Fibroblast of gingiva (primary cell): ENCODE measurements at places on chromosomes 12 and 14.
A peak's percentile ranks its signal among the peaks of the same experiment; 100 is the strongest.

DNA sequence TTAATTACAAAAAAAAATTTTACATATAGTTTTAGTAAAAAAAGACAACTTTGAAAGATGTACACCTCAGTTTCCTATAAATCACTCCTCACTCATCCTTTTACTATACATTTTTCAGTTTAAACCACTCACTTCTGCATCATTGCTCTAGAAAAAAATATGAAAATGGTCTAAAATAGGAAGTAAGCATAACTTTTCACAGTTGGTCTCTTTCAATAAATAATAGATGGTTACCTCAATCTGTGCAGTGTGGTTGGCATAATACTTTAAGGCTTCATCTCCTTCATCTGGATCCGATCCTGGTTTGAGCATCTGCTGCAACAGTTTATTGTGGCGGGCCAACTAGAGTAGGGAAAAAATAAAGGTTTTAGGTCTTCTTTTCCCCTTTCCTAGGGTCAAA is 247.9 kb downstream of the SSPN start:
- no peak for DNase-seq

DNA sequence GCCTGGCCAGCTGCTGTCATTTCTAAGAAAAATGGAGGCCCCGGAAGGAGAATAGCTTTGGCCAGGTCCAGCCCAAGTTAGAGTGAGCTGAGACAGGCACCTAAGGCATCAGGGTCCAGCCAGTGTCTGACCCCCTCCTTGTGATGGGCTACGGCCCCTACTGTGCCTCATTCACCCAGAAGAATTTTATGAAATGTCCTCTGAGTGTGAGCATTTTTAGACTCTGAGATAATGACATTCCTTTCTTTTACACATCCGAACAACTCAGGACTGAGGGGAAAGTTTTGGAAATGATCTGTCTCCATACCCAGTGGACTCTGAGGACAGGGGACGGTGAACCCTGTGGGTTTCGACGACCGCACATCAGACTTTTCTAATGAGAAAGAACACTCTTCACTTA is 50.4 kb downstream of the SLC24A4 start:
- DNase-seq, result no peak

- DNase-seq, result no peak
Observed at GRCh38 chr12:11894890-11895289, 175.8 kb upstream of the BCL2L14 start.

DNA sequence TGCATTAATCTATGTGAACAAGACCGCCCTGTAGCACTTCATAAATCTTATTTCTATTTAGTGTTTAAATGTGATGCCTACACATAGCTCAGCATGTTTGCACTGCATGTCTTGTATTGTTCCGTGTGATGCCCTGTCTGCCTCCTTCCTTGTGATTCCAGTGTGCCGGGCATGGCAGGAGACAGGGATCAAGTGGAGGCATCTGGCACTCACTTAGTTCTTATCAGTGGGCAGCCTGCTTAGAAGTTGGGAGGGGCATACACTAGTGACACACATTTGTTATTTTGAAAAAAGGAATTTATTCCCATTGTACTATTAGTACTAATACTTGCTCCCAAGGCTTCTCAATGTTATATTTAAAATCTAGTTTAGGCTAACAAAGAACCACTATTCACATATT is 176.4 kb downstream of the KCNA5 start:
- no peak for DNase-seq

DNA sequence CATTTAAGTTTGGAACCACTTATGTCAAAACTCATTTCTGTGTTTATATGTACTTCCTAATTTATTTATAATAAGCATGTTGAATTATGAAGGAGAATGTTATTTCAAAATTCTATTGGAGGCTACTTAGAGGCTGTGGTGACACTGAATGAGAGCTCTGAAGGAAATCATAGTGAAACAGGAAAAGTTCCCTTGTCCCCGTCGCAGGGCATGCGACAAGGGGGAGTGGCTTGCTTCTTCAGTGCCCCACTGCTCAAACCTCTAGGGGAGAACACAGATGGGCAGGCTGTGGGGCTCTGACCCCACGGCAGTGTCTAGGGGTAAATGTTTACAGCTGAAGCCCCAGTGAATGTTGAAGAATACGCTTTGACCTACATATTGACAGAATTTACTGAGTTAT is 261.9 kb downstream of the RAD51B start:
- DNase-seq, result no peak

DNA sequence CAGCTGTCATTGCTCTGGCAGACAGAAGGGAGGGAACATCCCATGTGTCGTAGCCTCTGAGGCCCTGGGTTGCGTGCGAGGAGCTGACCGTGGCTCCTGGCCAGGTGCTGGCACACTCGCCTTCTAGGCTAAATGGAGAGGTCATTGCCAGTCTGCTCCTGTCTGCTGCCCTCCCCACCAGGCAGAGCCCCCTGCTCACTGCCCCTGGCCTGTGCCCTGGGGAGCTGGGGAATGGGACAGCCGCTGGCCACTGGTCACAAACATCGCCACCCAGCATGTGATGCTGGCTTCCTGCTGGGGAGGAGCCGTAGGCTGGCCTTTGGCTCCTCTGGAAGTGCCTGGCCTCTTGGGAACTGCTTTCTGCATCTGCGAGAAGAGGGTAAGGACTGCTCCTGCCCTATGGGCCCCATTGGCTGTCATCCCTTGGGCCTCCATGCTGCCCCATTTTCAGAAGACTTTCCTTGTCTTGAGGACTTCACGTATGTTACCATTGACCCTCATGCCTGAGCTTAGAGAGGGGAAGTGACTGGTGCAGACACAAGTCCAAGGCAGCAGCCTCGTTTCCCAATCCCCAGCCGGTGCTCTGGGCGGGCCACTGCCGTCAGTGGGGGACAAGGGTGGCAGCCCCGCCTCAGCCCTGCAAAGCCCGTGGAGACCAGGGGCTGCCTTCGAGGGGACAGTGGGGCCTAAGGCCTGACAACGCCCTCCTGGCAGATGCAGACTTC is 2.0 kb upstream of the TNFAIP2 start:
- peak; percentile 37 for DNase-seq
